Activated CD4-positive, alpha-beta T cell treated with anti-CD3 and anti-CD28 coated beads, Interleukin-10, Interleukin-2, amounts not matched to agents 100 ng/mL and 50 ng/mL, durations not matched to agents 16 hours and 8 hours (primary cell): ENCODE measurements at places on chromosomes 13 and 19.

GRCh38 chr19:40129425-40129824, 38.7 kb upstream of the ZNF780A start:
- no peak for DNase-seq

- DNase-seq: no peak
Measured at GRCh38 chr19:34321735-34322134, 43.3 kb upstream of the GPI start.

DNA sequence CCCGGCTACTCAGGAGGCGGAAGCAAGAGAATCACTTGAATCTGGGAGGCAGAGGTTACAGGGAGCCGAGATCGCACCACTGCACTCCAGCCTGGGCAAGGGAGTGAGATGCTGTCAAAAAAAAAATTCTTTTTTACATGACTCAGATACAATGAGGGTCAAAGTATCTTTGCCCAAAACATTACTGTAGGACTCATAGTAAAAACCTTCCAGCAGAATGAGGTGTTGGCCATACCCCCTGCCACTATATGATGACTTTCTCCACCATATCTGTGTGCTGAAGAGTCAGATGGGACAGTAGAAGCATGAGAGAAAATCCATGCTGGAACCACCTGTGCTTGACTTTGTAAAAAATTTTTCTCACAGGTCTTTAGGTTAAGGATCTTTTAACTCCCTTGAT, 86.7 kb downstream of the COL4A2 start:
- DNase-seq: no peak

DNA sequence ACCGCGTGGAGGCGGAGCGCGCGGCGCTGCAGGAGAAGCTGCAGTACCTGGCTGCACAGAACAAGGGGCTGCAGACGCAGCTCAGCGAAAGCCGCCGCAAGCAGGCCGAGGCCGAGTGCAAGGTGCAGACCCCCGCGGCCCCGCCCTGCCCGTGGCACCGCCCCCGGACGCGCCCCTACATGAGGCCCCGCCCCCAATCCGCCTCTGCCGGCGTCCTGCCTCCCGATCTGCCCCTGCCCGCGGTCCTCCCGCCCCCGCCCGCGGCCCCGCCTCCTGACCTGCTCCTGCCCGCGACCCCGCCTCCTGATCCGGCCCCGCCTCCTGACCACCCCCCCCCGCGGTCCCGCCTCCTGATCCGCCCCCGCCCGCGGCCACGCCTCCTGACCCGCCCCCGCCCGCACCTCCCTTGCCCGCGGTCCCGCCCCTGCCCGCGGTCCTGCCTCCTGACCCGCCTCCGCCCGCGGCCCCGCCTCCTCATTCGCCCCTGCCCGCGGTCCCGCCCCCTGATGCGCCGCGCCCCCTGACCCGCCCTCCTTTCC, 11.7 kb downstream of the PRR36 start:
- peak; percentile 80 for DNase-seq

DNA sequence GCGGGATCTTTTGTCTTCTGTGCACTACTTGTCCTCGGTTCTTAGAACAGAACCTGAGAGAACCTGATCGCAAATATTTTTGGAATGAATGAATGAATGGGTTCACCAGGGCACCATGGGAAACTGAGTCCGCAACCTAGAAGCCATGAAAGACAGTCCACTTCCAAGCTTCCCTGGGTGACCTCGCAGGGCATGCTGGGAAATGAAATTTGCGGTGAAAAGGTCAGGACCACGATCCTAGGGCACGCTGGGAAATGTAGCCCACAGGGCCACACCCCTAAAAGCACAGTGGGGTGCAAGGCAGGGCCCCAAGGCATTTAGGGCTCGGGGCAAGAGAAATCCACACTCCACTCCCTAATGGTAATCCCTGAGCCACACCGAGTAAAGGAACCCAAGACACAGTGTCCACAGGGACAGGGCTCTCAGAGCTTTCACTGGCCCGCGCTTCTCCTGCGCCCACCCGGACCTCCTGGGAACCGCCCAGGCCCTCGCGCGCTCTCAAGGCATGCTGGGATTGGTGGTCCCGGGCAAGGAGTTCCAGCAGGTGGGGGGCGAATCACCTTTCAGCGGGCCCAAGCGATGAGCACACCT, 1.1 kb upstream of the PPP1R12C start:
- DNase-seq: peak; percentile 69

DNA sequence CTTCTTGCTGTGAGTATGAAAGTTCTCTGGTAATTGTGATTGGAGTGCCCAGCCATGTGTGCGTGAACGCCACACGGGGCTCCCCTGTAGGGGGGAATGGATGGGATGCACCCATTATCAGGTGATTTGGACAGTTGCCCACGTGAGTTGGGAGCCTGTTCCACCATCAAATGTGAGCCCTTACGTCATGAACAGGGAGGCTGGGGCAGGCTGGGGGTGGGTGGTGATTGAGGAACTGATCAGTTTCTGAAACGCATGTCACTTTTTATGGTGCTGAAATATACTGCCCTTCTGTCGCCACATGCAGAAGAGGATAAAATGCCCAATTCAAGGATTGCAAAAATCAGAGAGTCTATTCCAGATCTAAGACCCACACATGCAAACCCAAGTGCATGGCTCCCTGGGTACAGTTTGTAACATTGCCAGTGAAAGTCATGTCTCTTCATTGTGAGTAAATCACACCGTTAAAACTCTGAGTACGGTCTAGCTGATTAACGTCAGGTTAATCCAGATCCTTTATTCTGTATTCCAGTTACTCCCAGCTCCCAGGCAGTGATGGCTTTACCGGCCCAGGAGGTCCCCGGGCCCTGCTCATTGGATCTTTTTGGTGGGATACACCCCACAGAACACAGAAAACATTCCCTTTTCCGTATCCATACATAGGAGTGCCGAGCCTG, 90.2 kb downstream of the RAB20 start:
- no peak for DNase-seq

GRCh38 chr19:2123682-2124387, 27.1 kb downstream of the IZUMO4 start:
- DNase-seq: no peak

- no peak for DNase-seq
Measured at GRCh38 chr13:24032252-24032651, 128.3 kb upstream of the SPATA13 start.

- DNase-seq: peak; percentile 68
Measured at GRCh38 chr19:4910594-4911281, 1.4 kb downstream of the UHRF1 start.

GRCh38 chr13:62931853-62932252, 1516.2 kb upstream of the PCDH20 start:
- DNase-seq: no peak

DNA sequence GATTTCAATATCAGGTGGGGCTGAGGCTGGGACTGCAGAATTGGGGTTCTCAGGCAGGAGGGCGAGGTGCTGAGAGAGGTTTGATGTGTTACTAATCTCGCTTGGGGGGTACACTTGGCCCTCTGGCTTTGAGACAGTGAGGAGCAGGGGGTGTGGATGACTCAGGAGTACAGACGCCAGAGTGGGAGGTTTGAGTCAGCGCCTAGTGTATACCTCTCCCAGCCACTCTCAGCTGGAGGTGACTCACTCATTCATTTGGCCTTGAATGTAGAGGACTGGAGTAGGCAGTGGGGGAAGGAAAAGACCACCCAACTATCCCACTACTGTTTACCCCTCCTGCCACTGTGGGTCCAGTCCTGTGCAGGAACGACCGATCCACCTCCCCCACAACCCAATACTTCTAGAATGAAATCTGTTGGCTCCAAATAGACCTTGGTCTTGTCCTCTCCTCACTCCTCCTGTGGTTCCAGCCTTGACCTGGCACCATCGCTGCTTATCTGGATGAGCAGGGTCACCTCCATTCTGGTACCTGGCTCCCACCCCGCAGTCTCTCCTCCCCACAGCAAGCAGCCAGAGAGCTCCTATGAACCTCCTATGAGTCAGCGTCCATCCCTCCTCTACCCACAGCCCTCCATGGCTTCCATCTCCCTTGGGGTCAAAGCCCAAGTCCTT, 20.1 kb upstream of the ZNRF4 start:
- peak; percentile 46 for DNase-seq

DNA sequence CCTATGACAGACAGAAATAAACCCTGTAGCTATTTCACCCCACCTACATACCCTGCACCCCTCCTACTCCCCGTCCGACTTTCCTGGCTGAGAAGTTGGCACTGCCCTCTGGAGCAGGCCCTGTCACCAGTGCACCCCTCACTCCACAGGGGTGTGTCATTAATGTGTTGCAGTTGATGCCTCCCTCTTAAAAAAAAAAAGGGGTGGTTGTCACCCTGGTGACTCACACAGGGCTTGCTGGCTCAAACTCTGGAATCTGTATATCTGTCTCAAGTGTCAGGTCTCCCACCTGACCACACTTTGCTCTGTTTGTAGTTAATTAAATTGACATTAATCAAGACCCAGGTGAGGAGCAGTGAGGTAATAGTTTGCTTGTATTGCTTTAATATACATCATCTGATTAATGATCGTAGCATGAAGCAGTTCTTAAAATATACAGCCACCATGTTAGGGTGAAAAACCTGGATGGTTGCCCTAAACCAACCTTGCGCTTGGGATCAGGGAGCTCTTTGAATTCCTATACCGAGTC, 2.0 kb upstream of the GATAD2A start:
- DNase-seq: no peak

GRCh38 chr13:59458908-59459579, 704.7 kb downstream of the DIAPH3 start:
- DNase-seq: no peak

DNA sequence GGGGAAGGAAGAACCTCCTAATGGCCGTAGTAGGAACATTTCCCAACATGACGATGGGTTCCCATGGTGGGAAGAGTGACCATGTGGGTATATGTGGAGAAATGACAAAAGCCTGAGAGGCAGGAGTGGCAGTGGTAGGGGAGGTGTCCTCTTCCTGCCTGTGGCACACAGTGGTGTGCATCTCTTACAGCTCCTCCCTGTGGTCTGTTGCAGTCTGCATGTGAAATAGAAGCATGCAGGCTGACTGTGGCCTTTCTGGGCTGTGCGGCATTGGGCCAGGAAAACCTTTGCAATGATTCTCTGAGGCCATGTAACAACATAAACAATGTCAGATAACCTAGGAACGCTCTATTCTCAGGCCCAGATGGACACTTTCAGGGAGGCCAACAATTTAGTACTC, 84.0 kb downstream of the LACC1 start:
- DNase-seq: no peak

DNA sequence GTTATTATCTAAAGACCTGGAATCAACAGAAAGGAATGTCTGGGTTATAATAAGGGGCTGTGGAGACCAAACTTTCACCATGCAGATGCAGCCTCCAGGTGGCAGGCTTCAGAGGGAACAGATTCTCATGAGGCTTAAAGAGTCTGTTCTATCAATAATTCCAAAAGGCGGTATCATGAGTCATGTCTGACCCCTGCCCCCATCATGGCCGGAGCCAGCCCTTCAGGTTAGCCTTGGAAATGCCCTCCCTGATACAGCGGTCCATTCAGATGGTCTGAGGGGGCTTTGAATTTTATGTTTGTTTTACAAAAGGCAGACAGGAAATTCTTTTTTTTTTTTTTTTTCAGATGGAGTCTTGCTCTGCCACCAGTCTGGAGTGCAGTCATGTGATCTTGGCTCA, 21.7 kb upstream of the LAMP1 start:
- DNase-seq: peak; percentile 13

DNA sequence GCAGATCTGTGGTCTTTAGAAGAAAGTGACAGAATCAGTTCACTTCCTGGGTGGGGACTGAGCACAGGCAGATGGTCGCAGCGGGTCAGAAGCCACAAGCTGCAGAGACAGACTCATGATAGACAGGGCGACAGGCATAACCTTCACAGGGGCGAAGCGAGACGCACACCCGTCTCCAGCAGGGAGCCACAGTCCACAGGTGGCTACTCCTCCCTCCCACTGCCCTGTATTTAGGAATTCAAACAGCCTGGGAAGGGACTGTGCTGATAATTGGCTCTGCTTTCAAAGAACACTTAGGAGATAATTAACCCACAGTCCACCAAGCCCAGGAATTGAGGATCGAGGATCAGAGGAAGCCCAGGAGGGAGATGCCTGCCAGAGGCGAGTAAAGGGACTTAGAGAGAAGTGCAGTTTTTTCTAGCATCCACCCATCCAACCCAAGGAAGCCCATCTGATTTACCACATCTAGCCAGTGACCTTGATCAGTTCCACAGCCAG, 23.2 kb downstream of the RFX2 start:
- DNase-seq: no peak

DNA sequence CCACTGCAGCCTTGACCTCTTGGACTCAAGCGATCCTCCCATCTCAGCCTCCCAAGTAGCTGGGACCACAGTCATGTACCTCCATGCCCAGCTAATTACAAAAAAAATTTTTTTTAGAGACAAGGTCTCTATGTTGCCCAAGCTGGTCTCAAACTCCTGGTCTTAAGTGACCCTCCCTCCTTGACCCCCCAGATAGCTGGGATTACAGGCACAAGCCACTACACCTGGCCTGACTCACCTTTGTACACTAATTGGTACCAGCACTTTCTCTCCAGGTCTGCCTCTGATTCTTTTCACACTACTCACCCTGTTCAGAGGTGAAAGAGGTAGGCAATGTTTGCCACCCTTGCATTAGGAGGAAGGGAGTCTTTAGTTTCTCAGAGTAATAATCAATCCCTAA, 5.5 kb upstream of the EPS15L1 start:
- DNase-seq: no peak

DNA sequence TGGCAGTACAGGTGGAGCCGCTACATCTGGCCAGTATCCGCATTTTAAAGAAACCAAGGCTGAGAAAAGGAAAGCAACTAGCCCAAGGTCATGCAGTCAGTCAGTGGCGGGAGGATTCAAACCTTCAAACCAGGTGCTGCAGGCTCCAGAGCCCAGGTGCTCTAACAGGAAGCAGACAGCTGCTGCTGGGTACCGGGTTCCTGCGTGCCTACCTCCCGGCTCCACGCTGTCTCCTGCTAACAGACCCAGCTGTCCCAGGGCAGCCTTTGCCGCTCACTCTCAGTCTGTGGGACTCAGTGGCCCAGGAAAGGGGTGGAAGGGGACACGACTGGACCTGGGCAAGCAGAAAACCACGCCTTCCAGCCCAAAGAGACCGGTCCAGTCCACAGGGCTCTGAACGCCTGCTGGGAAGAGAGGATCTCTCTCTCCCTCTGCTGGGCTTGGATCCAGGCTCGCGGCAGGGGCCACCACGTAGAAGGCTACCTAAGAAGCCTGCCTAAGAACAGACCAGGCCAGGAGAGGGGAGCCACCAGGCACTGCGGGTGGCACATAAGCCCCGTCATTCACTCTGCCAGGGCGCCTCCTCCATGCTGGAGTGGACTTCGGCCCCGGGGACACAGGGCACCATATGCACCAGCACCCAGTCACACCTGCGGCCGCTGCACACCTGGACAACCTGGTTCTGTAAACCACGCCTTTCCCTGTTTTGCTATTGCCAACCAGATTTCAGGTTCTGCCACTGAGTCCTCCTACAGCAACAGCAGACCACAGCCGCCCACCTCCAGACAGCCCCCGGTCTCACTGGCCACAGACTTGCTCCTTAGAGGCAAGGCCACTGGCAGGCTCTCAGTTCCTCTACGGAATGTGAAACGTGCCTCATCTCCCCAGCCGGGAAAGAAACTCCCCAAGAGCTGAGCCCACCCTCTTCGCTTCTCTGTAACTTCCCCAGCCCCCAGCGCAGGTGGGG, 4.6 kb downstream of the DAPK3 start:
- DNase-seq: no peak
